ENCODE measurements at places on chromosomes 13 and 19.

DNA sequence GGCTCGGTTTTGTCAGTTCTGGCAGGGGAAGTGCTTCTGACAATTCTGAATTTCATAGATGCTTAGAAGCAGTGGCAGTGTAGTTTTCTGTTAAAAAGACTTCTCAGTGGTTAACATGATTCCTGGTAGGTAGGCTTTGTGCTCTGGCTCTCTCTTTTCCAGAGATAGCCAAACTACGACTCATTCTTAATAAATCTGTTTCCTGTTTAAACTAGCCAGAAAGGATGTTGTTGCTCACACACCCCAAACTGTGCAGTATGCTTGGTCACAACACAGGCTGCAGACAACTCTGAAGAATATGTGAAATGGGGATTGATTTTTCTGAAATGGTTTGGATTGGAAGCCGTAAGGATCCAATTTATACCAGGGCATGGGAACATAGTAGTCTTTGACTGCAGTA, 711.5 kb downstream of the PCDH17 start:
- DNase-seq: no peak

DNA sequence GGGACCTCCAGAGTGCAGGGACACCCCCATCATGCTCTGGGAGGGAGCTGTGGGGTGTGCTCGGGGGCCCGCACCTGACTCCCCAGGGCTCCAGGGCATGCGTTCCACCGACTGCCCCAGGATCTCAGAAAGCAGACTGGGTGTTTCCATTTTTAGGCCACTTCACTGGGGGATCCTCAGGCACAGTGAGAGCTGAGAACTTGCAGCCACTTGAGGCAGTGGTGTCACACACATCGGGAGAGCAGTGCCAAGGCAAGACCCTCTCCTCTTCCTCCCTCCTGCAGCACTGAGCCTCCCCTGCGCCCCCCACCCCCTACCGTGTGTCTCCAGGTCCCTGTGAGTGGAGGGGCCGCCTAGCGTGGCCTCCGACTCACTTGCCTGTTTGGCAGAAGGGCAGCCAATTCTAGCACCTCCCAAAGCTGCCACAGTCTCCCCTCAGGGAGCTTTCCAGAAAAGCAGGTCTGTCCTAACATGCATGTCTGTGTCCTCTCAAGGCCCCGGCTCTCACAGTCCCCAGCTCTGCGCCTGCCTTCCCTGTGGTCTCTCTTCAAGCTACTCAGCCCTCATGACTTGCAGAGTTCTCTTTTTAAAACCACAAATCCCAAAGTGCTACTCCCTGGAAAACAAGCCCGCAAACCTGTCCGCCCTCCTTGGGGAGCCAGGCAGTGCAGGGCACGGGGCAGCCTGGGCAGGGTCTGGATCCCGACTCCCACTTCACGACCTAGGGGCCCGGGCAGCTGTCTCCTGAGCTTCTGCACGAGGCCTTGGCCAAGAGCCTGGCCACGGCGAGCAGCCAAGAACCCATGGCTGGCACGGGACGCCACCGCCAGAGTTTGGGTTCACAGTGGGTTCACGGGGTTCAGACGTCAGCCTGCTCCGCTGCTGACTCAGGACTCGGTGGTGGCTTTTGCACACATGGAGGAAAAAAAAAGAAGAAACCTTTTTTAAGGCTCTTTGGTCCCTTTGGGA, 94.1 kb downstream of the STK24 start:
- DNase-seq: peak; percentile 87

GRCh38 chr13:43720780-43721397, 65.9 kb downstream of the ENOX1 start:
- DNase-seq: peak; percentile 8

- DNase-seq: no peak
Measured at GRCh38 chr13:105345730-105346129, 1189.7 kb downstream of the EFNB2 start.

Measured in MG63 (cell line).